ENCODE measurements at places on chromosomes 4 and X.

- DNase-seq: no peak
These were observed 69.1 kb downstream of the PSAPL1 start for GRCh38 chr4:7365462-7366179.

- DNase-seq: no peak
These were observed 185.2 kb upstream of the RPS6KA3 start for GRCh38 chrX:20451929-20452328.

- DNase-seq: no peak
These were observed 352.3 kb downstream of the GRXCR1 start for GRCh38 chr4:43244688-43245382.

DNA sequence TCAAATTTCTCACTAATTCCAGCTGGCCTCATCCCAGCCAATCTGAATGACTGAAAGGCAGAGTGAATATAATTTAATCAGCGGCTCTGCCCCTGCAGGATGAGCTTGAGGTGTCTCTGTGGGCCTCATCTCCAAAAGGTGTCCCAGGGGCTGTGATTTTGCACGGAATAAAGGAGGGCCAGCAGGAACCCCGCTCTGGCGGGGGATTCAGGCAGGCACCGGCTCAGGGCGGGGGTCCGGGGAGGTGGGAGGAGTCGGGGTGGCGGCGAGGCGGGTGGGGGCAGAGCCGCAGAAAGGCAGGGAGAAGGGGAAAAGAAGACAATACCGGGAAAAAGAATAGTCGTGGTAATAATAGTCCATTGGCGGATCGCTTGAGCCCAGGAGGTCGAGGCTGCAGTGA is 16.0 kb upstream of the ERCC6L start:
- no peak for DNase-seq

GRCh38 chr4:159520074-159520473 is 417.2 kb downstream of the RAPGEF2 start:
- no peak for DNase-seq

GRCh38 chr4:20283039-20283438 is 31.3 kb downstream of the SLIT2 start:
- no peak for DNase-seq

- DNase-seq: no peak
These were observed 39.5 kb upstream of the RASL11B start for GRCh38 chr4:52822583-52822971.

GRCh38 chrX:119266364-119266995 is 30.4 kb downstream of the PGRMC1 start:
- peak; percentile 5 for DNase-seq

DNA sequence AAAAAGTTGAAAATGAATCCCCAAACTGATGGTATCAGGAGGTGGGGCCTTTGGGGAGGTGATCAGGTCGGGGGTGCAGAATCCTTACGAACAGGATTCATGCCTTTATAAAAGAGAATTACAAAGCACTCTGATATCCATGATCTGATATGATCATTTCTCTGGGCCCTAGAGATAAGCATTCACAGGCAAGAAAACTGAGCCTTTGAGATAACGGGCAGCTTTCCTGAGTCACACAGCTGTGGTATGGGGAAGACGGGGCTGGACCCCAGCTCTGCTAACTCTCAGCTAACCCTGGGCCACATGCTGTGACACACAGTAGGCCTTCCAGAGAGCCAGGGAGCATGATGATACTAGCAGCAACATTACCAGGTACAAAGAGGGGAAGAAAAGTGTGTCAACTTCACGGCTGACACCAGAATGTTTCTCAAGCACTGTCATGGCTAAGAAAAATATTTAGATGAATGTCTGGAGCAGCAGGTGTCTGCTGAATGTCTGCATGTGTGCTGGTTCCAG is 85.1 kb downstream of the SLC2A9 start:
- DNase-seq: no peak

DNA sequence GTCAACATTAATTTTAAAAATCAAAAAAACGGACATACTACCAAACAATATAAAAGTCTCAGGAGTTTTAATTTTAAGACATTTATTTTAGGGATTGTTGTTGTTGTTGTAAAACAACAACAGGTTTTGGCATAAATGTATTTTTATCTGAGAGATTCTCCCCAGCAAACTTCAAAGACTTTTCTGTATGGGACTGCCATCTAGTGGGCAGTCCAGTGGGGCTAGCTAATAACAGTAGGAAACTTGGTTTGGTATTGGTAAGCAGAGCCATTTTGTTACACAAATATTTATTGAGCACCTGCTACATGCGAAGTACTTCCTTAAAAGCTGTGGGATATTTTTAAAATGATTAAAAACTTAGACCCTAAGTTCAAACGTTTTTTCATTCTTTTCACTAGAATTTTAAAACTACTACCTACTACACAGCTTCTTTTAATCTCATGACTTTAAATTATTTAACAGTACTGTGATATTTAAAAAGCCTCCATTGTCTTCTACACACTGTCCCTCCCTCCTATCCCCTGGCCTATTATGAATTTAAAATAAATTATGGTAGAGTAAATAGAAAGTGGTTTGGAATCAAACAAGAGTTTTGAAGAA is 1028.4 kb upstream of the INTU start:
- DNase-seq: peak; percentile 53

GRCh38 chr4:7804756-7805385 is 134.8 kb downstream of the AFAP1 start:
- DNase-seq: no peak

DNA sequence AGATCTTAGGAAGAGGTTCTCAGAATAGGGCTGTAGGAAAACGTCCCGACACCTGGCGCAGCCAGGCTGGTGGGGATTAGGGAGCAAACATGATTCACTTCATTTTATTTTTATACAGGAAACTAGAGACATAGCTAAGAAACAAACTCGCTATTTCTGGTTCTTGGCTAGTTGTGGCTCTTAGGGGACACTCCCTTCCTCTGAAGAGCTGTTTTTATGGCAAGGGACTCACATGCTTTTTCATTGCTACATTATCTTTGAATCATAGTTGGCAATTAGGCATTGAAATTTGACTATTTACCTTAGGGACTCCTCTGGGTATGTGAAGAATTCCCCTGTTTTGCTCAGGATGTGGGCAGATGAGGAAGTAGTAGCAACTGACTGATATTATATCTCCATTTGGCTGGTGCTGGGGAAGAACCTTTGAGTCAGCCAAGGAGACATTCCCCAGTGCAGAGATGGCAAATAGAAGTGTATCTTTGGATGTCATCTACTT is 174.5 kb downstream of the SMIM20 start:
- DNase-seq: no peak

DNA sequence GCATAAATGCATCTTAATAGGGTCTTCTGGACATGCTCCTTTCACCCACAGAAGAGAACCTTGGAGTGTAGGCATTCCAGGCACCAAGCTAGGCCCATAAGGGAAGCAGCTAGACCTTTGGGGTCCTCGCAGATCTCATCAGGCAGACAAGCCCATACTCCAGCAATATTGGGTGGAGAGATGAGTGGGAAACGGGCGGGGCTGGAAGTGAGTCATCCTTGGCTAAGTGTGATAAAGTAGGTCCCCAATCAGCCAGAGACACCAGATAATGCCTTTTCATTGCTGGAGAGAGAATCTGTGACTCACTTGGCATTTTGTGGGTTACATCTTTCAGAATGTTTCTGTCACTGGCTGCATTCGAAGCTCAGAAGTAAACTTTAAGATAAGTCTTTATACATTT is 133.3 kb upstream of the MBNL3 start:
- DNase-seq: no peak

GRCh38 chr4:113472864-113473263 is 288.7 kb downstream of the CAMK2D start:
- no peak for DNase-seq

DNA sequence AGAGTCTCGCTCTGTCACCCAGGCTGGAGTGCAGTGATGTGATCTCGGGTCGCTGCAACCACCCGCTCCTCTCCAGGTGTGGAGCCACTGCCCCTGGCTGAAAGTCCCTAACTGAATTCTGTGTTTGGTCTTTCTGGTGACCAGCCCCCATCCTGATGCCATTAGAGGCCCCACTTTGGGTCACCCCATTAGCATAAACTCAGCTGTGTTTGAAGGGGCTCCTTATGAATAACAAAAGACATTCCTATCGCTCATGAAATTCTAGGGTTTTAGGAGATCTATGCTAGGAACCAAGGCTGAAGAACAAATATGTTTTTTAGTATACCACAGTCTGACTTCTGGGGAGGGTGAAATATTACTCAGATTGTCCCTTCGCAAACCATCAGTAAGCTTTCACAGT is 652.9 kb downstream of the ADGRL3 start:
- DNase-seq: no peak

- DNase-seq: no peak
These were observed 2.1 kb upstream of the RHOH start for GRCh38 chr4:40194602-40195161.

DNA sequence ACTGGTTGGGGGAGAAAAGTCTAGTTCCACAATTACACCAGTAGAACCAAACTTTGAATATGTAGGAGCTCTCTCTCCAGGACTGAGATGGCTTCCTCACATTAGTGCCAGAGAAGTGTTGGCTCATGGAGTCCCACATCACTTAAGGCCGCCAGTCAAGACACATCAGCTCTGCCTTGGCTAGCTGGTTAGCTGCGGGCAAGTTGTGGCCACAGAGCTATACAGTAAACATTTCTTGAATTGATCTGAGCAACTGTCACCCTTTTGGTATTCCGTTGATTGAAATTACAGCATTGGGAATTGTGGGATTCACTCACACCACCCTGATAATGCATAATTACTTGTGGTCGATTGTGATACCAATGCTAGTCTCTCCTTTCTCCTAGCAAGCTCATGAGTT is 76.2 kb downstream of the LNX1 start:
- no peak for DNase-seq

- DNase-seq: no peak
These were observed 429.3 kb downstream of the INPP4B start for GRCh38 chr4:142416711-142417275.

- no peak for DNase-seq
These were observed 12.4 kb upstream of the SH3RF1 start for GRCh38 chr4:169283114-169283509.

GRCh38 chr4:5371415-5372190 is 320.3 kb downstream of the STK32B start:
- DNase-seq: no peak

DNA sequence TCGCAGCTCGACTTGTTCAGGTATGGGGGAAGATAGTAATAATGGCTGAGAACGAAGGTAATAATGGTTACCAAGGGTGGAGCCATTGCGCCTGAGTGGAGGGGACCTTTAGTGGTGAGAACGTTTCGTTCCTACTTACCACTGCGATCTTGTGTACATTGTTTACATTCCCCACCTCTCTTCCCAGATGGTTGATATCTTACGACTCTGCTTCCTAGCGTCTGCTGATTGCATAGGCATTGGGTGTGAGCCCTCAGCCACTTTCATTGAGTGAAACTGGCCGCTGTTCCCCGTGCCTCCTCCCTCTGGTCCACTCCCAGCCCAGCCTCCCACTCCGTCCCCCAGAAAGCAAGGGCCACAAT is 850 bp downstream of the IGBP1 start:
- no peak for DNase-seq

DNA sequence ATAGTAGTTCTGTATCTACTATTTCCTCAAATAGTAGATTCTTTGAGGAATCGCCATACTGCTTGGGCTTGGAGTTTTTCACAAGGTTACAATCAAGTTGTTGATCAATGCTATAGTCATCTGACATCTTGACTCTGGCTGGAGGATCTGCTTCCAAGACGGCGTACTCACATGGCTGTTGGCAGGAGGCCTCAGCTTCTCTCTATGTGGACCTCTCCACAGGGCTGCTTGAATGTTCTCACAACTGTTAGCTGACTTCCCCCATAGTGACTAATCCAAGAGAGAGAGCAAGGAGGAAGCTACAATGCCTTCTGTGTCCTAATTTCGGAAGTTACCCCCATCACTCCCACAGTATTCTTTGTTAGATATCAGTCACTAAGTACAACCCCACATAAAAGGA is 10.3 kb downstream of the EGFL6 start:
- no peak for DNase-seq

DNA sequence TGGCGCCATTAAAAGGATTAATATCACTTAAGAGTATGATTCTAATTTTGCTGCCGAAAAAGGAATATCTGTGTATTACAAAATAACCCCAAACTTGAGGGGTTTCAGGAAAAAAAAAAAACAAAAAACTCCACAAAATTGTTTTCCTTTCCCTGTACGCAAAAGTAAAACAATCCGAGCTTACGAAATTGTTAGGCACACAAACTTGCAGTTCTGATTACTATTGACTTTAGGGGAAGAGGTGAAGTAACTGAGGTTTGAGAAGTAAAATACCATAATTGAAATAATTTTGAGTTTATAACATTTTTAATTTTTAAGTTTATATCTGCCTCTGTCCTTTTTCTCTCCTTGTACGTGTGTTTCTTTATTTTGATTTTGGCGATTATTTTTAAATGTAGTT is 64.8 kb downstream of the USP9X start:
- no peak for DNase-seq

GRCh38 chr4:1323635-1324442 is 23.2 kb upstream of the UVSSA start:
- DNase-seq: no peak

- no peak for DNase-seq
These were observed 126.5 kb upstream of the NKX1-1 start for GRCh38 chr4:1532549-1533395.

GRCh38 chr4:119585771-119586170 is 42.8 kb downstream of the PDE5A start:
- no peak for DNase-seq

DNA sequence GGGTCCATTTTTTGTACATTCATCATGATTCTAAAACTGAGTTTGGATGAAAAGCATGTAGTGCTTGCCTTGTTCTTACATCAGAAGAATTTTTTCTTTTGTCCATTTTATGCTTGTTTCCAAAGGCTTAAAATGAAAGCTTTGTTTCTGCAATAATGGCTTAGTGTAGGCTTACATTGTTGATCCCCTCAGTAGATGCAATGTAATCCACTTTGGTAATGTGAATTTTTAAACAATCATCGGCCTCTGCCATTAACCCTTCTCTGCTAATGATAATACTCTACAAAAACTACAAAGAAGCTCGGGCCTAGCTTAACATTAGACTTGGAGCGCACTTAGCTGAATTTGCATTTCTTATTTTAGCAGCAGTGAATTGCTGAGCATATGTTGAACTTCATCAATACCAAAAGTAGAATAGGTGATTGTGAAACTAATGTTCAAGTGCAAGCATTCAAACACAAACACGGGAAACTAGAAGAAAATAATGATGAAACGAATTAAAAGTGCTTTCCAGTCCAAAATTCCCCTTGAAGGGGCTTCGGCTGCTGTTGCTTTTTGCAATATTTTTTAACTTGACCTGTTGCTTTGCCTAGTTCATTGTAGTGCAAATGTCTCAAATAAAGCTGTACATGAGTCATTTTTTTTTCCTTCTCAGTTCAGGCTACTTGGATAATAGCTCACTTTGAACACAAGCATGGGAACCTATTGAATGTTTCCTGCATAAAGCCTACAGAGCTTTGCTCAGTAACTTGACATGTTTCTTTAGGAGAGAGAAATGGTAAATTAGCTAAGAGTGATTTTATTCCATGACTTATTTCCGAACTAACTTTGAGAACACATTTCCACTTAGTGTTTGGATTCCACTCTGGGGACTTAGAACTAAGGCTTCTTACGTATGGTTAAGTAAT is 66.5 kb downstream of the SLIT2 start:
- no peak for DNase-seq

- DNase-seq: no peak
These were observed 41.9 kb downstream of the PCDH19 start for GRCh38 chrX:100368167-100368566.
